ENCODE measurements at places on chromosomes 4 and X.

- DNase-seq, result no peak
Measured at GRCh38 chr4:115234405-115235093, 121.1 kb upstream of the NDST4 start.

- no peak for DNase-seq
Measured at GRCh38 chr4:48914311-48914710, 7.7 kb upstream of the OCIAD2 start.

DNA sequence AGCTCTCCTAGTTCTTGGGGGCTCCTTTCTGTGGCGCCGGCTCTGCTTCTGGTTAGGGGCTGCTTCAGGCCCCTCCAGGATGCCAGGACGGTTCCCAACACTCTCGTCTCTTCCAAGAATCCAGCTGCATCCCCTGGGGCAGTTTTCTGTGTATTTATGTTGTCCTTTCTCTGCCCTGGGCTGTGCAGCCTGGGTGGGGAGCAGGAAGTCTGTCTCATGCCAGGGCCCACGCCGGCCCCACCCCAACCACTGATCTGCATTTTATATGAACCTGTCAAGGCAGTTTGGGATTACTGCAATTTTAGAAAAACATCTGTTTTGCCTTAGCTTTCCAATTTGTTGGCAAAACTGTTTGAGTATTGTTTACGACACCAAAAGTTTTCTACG is 14.6 kb downstream of the CTBP1 start:
- DNase-seq, result no peak

- DNase-seq, result no peak
Measured at GRCh38 chrX:67574696-67575095, 30.9 kb downstream of the AR start.

DNA sequence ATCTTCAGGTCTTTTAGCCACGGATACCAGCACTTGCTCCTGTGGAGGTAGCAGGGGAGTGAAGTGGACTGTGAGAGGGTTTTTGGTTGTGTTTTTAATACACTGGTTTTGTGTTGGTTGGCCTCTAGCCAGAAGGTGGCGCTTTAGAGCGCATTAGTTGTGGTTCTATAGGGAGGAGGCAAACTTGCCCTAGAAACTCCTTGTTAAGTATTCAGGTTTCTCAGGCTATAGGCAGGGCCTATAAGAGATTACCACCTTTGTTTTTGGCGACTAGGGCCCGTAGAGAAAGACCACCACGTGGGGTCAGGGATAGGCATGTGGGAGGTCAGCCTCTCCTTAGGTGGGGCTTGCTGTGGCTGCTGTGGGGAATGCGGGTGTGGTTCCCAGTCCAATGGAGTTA is 221.6 kb upstream of the SPANXN4 start:
- DNase-seq, result no peak

All from activated T-cell treated with anti-CD3 and anti-CD28 coated beads, Interleukin-2, amount 50 U/mL, for 4 hours (primary cell).